Pulmonary artery endothelial cell (primary cell): ENCODE measurements at places on chromosomes 12 and 14. TPM values are rescaled to one million over a fixed set of nuclear protein-coding genes. Genes with fewer than 3 reads are reported as not detected.

Gene LRRIQ1
- total RNA-seq = 0.28 and 0.40 TPM in 2 replicates

Gene CPNE6
- not detected in 2 replicates for total RNA-seq

Gene PDE3A
- total RNA-seq = 48.4 and 51.1 TPM in 2 replicates

Gene RFX4
- not detected in 2 replicates for total RNA-seq

Gene KRT72
- total RNA-seq = not detected in 2 replicates

Gene PLA2G1B
- total RNA-seq = not detected in 2 replicates

Gene TAS2R31
- total RNA-seq = 2.6 and 3.2 TPM in 2 replicates

Gene KITLG
- 11.4 and 23.4 TPM in 2 replicates for total RNA-seq

Gene RILPL2
- 5.3 and 5.5 TPM in 2 replicates for total RNA-seq
